ENCODE measurements at places on chromosomes 12 and 14. TPM values are rescaled to one million over a fixed set of nuclear protein-coding genes. Genes with fewer than 3 reads are reported as not detected.

- no peak for DNase-seq
Measured at GRCh38 chr14:87877877-87878276, 115.1 kb downstream of the GALC start.

GRCh38 chr12:56634242-56634836, 4.2 kb upstream of the BAZ2A start:
- peak; percentile 29 for DNase-seq

GRCh38 chr12:27246774-27247173, 2.7 kb downstream of the STK38L start:
- no peak for DNase-seq

DNA sequence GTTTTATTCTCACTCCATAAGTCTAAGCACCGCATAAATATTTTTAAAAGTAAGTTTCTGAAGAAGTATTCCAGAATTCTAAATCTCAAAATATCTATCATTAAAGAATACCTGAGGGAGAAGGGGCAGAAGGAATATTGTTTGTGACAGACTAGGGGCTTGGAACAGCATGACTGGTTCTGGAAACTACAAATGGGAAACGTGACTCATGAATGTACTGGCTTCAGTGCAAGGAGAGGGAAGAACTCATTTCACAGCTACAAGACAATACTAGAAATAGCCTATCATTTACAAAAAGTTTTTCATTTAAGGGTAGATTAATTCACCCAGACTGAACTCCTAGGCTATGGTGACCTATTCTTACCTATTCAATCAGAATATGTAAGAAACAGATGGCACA, 121.3 kb downstream of the SLC25A21 start:
- no peak for DNase-seq

GRCh38 chr14:23413681-23414080, 5.6 kb upstream of the MYH6 start:
- DNase-seq = no peak

- DNase-seq = no peak
Measured at GRCh38 chr14:93207468-93208308, 632 bp downstream of the UBR7 start.

GRCh38 chr14:75548544-75548943, 26.3 kb downstream of the BATF start:
- DNase-seq = no peak

DNA sequence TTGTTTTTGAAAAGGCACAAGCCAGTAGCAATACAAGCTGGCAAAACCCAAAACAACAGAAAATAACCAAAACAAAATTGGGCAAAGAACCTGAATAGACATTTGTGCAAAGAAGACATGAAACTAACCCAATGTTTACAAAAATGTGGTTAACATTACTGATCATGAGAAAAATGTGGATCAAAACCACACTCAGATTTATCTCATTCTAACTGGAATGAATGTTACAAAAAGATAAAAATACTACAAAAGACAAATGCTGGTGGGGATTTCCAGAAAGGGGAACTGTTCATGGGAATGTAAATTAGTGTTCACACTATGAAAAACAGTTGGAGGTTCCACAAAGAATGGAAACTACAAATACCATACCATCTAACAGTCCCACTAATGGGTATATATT, 26.6 kb downstream of the ASCL4 start:
- DNase-seq = no peak

DNA sequence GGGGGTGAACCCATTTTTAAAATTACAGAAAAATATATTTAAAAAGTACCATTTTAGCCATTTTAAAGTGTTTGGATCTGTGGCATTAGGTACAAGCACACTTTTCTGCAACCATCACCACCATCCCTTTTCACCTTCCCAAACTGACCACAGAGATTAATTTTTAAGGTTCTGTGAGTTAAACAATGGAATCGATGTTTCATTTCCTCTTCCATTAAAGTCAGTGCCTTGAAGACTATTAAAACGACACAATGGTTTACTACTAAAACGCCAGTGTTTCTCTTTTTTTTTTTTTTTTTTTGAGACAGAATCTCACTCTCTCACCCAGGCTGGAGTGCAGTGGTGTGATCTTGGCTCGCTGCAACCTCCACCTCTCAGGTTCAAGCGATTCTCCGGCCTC, 78.1 kb upstream of the GPR68 start:
- no peak for DNase-seq

DNA sequence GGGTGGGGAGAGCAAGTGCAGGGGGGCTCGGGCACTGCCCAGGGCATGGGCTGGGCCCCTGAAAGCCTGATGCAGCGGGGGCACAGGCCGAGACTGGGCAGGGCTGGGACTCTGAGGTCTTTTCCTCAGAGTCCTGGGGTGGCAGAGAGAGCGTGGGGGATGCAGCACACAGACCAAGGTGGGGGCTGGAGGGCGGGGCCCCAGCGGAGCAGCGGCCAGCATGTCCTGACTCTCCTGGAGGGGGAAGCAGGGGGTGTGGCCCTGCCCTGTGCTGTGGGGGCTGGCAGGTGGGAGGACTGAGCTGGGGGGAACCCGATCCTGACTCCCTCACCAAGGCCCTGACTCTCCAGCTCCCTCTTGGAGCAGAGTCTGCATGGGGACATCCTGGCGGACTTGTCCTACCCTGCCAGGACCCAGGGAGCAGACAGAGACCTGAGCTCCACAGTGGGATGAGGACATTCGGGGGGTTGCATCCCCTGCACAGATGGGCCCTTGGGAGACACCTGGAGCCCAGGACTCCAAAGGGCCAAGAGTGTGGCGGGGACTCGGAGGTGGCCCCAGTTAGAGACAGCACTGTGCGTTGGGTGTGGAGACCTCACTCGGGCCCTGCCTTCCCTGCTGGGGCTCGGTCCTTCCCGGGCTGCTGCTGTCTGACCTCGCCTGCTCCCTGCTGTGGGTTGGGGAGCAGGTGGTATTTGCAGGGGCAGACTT, 326.1 kb downstream of the TMEM121 start:
- DNase-seq = no peak

GRCh38 chr12:102759466-102759865, 157.6 kb downstream of the PAH start:
- no peak for DNase-seq

DNA sequence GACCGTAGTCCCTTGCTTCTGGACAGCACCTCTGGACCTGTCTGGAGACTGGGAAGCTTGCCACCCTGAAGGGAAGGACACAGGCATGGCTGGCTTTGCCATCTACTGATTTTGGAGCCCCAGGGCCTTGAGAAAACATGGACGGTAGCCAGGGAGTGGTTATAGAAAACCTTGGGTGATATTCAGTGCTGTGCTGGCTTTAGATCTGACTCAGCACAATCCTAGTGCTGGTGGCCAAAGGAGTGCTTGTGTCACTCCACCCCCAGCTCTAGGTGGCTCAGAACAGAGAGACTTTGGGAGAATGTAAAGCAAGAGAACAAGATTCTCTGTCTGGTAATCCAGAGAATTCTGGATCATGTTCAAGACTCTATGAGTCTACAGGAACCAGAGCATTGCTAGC, 214.5 kb upstream of the IGF1 start:
- DNase-seq = no peak

GRCh38 chr12:101927999-101928398, 50.6 kb downstream of the DRAM1 start:
- no peak for DNase-seq

GRCh38 chr14:86858591-86858990, 1134.4 kb downstream of the GALC start:
- DNase-seq = no peak

- no peak for DNase-seq
Measured at GRCh38 chr12:68976395-68976841, 43.4 kb upstream of the CPM start.

DNA sequence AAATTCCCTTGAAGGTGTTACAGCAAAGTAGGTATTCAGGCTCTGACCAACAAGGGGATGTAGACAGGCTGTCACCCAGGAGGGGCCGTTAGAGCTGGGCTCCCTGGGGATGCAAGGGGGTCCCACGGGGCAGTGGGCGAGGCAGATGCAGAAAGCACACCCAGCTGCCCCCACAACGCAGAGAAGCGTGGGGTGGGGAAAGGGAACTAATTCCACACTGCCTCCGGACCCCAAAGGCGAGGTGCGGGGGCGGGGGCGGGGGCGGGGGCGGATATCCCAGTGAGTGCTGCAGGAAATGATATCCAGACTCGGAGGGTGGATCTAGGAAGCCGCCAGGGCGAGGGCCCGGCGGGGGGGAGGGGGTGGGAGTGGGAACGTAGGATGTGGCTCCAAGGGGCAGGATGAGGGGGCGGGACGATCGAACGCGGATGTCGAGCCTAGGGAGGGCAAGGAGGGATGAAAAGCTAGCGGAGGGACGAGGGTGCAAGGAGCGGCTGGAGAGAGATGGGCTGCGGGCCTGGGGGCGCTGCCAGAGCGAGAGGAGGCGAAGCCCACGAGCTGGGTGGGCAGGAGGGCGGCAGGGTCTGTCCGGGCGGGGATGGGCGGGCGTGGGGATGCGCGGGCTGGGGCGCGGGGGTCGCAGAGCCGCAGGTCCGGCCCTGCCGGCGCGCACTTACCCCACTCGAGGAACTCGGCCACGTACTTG, 874 bp downstream of the CDC42BPB start:
- DNase-seq = no peak

- DNase-seq = no peak
Measured at GRCh38 chr12:89041078-89041477, 311.2 kb downstream of the DUSP6 start.

DNA sequence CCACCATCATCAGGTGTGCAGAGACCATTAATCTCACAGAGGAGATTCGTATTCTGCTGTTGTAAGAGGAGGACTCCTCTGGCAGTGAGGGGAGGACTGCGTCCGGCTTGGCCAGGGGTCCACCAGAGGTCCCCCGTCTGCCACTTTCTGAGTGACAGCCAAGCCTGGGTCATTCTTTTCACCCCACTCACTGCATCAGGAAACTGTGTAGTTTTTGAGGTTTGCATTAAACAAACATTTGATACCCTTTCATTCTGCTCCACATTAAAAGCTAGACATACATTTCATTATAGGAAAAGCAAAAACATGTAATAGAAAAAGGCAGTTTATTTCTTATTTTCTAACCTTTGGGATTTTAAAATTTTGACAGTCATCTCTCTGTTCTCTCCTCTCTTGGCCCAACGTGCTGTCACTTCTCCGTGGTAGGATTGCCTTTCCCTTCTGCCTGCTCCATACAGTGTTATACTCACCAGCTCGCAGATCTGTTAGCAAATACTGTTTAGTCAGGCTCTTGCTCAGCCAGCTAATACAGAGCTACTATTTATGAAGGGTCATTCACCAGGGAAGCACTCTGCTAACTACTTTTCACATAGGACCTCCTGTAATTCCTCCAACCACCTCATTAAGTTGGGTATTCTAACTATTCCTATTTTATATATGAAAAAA, 99.3 kb downstream of the PELI2 start:
- DNase-seq = no peak

DNA sequence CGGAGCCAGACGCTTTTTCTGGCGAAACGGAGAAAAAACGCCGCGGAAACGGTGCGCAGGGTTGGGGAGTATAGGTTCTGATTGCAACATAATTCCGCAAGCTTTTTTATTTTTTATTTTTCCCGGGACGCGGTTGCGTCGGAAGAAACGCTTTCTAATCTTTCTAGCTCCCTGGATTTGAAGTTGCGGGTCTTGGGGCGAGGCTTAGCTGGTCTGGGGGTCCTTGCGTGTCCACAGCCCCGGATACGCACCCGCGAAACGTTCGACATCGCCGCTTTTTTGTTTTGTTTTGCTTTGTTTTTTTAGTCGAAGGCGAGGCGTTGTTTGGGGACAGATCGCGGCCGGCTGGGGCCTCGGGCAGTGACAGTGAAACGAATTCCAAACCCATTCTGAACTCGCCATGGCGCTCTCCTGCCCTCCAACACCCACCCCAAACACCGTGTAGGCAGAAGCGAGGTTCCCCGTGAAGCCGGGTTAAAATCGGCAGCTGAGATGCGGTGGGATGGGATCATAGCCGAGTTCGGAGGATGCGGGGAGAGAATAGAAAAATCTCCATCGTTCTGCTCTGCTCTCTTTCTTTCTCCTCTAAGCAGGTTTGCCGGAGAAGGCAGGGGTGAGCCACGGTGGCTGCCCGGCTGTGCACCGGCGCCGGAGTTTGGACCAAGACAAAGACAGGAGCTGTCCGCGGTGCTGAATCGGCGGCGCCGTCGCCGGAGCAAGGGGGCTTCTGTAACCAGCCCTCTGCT, 8.1 kb upstream of the LHX5 start:
- peak; percentile 37 for DNase-seq

- peak; percentile 28 for DNase-seq
Measured at GRCh38 chr12:116609319-116610114, 50.3 kb downstream of the MAP1LC3B2 start.

GRCh38 chr14:81436296-81437138, 36.4 kb upstream of the STON2 start:
- peak; percentile 19 for DNase-seq

- DNase-seq = no peak
Measured at GRCh38 chr12:121770813-121771625, 22.5 kb downstream of the RHOF start.

DNA sequence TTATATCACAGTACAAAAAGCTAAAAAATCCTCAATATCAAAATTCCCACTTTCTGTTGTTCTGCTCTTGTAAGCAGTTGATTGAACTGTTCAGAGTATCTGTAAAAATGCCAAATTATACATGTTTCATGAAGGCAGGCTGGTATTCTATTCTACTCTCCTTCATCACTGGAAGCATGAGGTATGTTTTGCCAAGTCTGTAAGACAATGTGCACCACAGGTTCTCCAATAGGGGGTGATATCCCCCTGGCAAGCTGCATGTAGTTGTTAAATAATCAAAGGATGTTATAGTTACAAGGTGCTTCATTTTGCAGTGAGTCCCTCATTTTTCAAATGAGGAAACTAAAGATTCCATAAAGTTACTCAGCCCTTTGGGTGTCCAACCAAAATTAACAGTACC, 15.1 kb upstream of the NEK9 start:
- peak; percentile 26 for DNase-seq

DNA sequence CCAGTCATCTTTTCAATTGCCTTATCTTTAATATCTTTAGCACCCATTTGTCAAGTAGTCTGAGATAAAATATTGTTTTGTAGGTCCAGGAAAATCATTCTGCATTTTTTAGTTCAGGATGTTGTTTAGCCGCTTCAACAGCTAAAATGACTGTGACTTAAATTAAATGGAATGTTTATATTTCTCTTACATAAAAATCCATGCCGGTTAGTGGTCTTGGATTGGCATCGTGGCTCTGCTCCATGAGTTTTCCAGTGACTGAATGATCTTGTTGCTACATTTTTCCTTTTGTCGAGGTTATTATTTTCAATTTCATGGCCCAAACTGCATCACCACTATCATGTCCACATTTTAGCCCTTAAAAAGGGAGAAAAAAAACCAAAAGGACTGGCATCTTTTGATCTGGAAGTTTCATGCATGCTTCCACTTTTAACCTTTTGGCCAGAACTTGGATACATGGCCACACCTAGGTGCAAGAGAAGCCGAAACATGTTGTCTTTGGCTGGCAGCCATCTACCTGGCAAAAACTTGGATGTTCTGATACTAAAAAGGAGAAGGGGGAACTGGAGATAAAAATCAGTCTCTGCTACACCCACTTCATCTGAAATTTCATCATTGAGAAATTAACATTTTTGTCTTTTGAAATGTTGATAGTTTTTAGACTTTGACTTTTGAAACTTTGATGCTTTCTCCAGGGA, 142.4 kb downstream of the OTOGL start:
- no peak for DNase-seq

Gene TAS2R43
- 2.1 TPM for total RNA-seq

Gene CHST11
- total RNA-seq = 74.3 TPM

Gene HRK
- not detected for total RNA-seq

Gene SERPINA10
- not detected for total RNA-seq

Gene EIF5
- 599 TPM for total RNA-seq

Gene RPGRIP1
- total RNA-seq = not detected

Gene FSCB
- not detected for total RNA-seq

Gene TCHP
- 40.0 TPM for total RNA-seq

Gene DDX47
- 71.6 TPM for total RNA-seq

Gene RERG
- total RNA-seq = 0.35 TPM

Gene CD27
- 103 TPM for total RNA-seq

Gene TSPAN19
- not detected for total RNA-seq

Gene LALBA
- total RNA-seq = not detected

Gene INHBC
- not detected for total RNA-seq

Measured in naive thymus-derived CD4-positive, alpha-beta T cell (primary cell).